Ureter (tissue), 1 donor: ENCODE measurements at places on chromosomes 7 and 10. TPM values are rescaled to one million over a fixed set of nuclear protein-coding genes. Genes with fewer than 3 reads are reported as not detected.

- no peak for DNase-seq
Observed at GRCh38 chr7:584122-584465, 64.4 kb upstream of the PDGFA start.

DNA sequence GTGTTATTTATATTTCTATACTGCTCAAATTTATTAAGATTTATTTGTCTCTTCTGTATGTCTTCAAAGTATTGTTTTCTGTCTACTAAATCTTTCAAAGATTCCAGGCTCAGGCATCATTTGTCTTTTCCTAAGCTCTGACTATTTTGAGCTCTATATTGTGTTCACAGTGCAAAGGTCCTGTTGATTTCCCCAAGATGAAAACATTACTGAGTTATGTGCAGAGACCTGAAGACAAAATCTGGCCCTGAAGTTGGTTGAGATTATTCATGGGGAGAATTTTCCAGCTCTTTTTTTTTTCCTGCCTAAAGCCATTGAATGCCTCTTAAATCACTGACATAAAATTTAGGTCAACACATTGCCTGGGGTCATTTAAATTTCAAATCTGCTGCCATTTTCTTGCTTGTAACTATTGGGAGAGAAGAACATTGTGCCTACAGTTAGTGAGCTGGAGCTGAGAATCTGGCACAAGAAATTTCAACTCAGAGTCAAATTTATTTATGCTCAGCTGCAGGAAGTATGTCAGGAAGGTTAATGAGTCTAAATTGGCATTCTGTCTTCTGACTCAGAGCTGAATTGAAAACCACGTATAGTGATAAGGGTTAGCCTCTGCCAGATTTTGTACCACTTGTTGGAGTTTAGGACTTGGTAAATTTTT is 31.6 kb downstream of the CSTF2T start:
- no peak for DNase-seq

- DNase-seq, result no peak
Observed at GRCh38 chr7:19939746-19940145, 166.3 kb upstream of the TMEM196 start.

GRCh38 chr7:87218796-87219544 is 562 bp downstream of the TMEM243 start:
- DNase-seq, result peak; percentile 65

DNA sequence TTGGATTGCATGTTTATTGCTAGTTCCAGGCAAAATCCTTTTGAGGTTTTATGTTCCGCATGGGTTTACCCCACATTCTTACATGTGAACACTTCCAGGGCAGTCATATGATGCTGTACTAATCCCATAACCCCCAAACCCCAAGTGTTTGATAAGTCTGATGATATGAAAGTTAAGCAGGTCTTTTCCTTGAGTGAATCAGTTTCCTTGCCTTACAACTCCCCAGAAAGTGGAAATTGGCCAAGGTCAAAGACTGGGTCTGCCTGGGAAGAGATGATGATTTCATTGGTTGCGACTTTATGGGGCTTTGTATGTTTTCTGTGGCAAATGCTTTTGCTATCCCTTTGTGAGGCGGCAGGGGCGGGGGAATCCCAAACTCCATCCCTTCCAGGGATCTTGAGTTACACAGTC is 24.7 kb downstream of the AFAP1L2 start:
- DNase-seq, result no peak

The APBB1IP gene
- total RNA-seq, result 8.0 TPM
